ENCODE measurements at places on chromosomes 6 and 20. TPM values are rescaled to one million over a fixed set of nuclear protein-coding genes. Genes with fewer than 3 reads are reported as not detected.

- DNase-seq = no peak
Observed at GRCh38 chr6:157896932-157897331, 73.9 kb downstream of the SNX9 start.

- DNase-seq = no peak
Observed at GRCh38 chr6:142860498-142860897, 84.5 kb downstream of the HIVEP2 start.

GRCh38 chr6:118548136-118548535, at the start of gene PLN:
TSS of gene PLN (plus strand) at chr6:118548296. CDS start at chr6:118558922, 10,626 bp downstream.
- DNase-seq = no peak

GRCh38 chr6:87514831-87515230, 42.1 kb downstream of the SLC35A1 start:
- no peak for DNase-seq

DNA sequence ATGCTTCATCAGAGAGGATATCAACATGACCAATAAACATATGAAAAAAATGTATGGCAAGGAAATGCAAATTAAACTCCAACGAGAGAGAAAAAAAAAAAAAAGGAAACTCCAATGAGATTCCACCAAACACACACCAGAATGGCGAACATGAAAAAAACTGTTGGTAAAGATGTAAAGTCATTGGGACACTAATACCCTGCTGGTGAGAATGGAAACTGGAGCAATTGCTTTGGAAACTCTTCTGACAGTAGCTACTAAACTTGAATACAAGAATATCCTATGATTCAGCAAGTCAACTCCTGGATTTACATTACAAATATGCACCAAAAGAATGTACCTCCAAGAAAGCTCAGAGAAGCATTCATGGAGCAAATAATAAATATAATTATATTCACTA, 260.7 kb upstream of the ECI2 start:
- no peak for DNase-seq

DNA sequence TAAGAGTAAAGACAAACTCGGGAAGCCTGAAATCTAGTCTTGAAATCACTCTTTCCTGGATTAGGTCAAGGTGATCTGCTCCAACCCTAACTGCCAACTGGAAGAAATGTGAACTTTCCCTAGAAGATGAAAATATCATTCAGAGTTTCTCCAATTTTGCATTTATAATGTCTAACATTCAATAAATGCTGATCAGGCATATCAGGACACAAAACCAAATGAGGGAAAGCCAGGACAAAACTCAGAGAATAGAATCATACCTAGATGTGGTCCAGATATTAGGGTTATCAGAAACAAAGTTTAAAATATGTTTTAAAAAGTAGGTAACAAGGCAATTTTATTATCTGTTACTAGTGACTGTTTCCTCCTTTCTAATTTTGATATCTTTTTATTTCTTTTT, 335.5 kb upstream of the MAP3K7 start:
- no peak for DNase-seq

GRCh38 chr6:11632231-11632630, 94.7 kb downstream of the TMEM170B start:
- DNase-seq = no peak

DNA sequence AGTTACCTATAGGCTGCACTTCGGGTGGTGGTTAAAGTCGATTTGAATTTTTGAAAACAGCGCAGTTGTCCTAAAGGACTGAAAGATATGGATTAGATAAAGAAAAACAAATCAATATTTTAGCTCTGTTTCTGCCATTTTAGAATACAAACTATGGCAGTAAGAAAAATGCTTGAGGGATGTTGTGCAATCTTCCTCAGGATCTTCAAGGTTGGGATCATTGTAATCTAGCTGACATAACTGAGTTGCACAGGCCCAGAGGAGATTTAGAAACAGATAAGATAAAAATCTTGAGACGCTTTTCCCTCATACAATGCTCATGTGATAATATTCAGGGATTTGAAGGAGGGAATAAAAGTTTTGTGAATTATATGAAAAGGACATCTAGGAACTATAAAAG, 926 bp downstream of the PEX3 start:
- DNase-seq = no peak

DNA sequence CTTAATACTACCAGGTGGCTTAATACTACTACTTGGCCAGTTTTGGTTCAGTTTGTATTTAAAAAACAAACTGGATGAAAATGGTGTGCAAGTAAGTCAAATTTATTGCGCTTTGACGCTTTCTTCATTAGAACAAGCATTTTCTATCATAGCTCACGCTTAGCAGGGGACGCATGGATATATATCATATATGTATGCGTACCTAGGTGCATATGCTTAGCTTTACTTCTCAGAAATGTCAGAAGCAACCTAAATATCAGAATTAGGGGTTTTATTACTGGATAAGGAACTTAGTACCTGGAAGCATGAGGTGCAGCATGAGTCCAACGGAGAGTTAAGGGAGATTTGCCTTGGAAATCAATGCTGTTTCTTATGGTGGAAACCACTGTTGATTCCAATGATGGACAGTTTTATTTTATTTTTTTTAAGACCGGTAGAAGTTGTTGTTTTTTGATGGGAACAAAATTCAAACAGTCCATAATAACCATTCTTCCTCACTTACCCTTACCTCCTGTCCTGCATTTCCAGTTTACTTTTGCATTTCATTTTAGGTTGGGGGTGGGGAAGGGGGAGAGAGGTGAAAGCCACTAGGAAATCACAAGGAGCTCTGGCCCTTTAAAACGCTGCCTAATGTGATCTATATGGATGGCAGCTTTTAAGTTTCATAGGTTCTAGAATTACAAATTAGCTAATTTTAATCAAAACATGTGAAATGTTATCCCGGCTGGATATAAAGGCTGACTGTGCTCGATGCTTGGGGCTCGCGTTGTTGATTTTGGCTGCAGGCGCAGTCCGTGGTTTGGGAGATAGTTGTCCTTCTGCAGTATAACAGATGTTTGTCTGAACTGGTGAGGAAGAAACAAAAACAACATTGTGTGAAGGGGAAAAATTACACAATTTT, 2.1 kb downstream of the SOBP start:
- no peak for DNase-seq

DNA sequence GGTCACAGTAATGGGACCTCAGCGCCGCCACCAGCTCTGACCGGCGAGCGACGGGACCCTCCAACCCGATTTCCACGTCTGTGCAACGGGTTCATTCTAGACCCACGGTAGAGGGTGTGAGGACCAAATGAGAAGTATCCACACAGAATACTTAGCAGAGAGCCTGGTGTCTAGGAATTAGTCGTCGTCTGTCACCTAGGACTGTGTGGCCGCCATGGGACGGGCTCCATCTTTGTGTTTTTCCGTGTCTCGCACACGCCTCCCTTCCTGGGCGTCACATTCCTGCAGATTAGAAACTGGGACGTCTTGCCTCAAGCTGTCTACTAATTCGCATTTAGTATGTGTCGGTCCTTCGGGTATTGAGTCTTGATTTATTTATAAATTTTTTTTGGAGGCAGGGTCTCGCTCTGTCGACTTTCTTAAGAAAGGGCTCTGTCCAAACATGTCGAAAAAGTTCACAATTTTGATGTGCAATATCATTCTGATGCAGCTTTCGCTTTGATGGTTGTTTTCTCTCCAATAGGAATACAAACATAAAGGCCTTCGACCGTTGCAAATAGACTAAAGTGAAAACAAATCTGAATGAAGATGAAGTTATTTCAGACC, 563 bp downstream of the MGME1 start:
- DNase-seq = no peak

DNA sequence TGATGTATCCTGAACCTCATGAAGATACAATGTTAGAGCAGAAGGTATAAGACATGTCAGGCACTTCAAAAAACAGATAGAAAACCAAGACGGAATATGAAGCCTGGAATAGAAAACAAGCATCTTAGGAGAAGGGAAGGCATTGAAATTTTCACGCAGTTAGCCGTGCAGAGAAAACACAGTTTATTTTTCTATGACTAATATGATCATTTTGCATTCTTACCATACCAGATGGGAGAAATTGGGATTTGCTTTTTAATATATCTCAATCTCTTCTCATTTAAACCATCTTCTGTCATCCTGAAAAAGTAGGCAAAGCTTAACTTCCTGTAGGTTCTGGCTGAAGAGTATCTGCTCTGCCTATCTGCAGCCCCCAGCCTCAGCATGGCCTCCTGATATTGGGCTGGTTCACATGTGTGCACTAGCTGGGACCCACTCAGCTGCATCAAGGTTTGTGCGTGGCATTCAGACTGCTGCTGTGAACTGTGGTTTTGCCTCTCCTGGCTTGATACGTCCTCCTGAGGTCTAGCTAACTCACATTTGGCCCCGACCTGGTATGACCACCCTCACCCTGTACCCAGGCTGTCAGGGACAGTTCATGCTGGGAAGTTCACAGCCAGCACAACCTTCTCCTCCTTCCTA, 392.5 kb upstream of the SASH1 start:
- DNase-seq = no peak

GRCh38 chr20:15654208-15654649, 919.0 kb downstream of the KIF16B start:
- DNase-seq = no peak

GRCh38 chr6:41367700-41368099, 32.3 kb downstream of the NCR2 start:
- no peak for DNase-seq

- no peak for DNase-seq
Observed at GRCh38 chr6:105178110-105178509, 1.7 kb downstream of the POPDC3 start.

DNA sequence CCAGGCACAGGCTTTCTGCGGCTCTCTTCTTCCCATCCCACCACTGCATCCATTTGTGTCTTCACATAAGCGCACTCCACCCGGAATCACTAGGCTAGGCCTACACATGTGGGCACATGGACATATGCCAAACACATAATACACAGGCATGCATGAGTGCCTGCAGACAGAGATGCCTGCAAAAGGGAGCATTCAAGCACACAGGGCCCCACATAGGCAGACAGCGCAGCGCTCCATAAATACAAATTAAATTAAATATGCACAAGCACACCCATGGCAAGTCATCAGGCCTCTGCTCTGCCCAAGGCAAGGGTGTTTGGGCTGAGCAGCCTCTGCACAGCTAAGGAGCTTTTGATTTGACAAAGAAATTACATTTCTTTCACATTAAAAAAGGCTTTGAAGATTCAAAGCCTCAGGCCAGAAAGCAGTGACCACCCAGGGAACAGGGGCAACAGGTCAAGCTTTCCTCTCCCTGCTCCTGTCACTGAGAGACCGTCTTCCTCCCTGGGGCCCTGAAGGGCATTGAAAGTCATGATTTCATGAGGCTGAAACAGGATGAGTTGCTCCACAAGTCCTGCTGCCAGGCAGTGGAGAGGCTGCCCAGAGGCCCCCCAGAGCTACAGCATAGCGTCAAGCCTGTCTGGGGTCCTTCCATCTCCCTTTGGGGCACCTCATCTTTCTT, 134.2 kb upstream of the LRFN2 start:
- no peak for DNase-seq

DNA sequence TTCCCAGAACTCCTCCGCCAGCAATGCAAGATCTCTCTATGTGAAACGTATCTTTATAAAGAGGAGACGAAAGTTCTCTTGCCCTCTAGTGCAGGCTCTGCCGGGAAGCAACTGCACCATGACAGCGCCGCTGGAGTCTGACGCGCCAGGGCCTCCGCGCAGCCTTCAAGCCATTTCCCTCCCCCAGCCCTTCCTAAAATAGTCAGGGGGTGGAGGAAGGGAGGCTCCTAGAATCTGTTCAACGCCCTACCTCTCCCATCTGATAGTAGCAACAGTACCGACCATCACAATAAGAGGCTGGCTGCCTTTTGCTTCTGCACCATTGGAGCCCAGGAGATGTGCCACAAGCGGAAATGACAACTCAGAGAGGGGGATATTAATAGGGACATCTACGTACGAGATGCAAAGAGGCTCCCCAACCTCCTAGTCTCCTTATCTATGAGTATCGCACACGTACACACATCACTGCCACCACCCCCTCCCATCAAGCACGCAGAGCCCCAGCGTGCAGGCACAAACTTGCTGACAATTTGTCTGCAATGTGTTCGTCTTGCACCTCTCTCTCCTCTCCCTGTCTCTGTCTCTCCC, 1.0 kb downstream of the SYNE1 start:
- DNase-seq = no peak

GRCh38 chr6:148855744-148856143, 108.9 kb downstream of the UST start:
- no peak for DNase-seq

KCNK15 gene
- total RNA-seq = 3.6 TPM
